ENCODE measurements at places on chromosomes 5 and 9.

DNA sequence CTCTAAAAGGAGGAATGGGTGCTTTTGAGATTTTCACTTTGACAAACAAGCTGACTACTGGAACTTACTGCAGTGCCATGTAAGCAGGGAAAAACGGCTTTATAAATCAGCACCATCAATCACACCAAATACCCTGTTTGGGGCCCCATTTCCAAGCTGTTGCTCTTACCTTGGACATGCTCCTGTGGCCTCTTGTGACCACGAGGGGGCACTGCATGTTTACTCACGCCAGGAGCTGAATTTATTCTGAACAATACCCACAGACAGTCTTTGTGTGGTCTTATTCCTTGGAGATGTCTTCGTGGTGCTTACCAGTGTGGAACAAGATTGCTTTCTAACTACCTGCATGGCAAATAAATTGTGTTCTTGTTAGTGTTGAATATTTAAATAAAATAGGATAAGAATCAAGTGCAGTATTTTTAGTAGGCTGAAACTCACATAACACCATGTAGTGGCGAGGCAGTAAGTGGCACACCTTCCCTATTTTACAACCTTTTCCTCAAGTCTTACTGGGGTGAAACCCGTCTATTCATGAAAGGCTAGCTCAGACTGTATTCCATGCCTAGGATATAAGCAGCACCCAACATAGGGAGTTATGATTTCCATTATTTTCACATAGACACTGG is 155.5 kb upstream of the NMUR2 start:
- DNase-seq, result peak; percentile 64

- DNase-seq, result no peak
These were observed 1.1 kb upstream of the GPSM1 start for GRCh38 chr9:136326061-136326760.

GRCh38 chr5:160477266-160477970 is 55.8 kb downstream of the PTTG1 start:
- DNase-seq, result no peak

GRCh38 chr5:117054141-117054540 is 479.5 kb upstream of the SEMA6A start:
- DNase-seq, result no peak

GRCh38 chr9:89502038-89502601 is 4.2 kb upstream of the SEMA4D start:
- DNase-seq, result no peak

DNA sequence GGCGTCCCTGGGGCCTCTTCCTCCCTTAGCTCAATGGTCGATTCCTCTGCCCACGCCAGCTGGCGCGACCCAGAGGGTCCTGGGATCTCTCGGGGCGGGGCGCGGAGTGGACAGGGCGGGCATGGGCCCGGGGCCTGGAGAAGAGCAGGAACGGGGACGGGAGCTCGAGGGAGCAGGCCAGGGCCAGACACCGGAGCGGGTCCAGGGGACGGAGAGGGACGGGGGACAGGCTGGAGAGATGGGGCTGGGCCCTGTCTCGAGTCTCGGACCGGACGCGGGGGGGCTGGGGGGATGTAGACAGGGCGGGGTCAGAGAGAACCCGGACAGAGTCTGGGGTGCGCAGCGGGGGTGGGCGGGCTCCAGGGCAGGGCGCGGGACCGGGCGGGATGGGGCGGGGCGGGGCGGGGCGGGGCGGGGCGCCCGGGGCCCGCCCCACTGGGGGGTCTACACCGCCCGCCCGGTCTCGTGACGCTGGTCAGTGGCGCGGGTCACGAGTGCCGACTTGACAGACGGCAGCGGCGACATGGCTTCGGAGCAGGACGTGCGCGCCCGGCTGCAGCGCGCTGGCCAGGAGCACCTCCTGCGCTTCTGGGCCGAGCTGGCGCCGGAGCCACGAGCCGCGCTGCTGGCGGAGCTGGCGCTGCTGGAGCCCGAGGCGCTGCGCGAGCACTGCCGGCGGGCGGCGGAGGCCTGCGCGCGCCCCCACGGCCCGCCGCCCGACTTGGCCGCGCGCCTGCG is at the start of gene UAP1L1:
Gene UAP1L1, plus strand, starts transcription at position 508 of the 738 bp plus-strand sequence. Its CDS starts 16 bp downstream, at position 524.
- DNase-seq, result no peak

- peak; percentile 72 for DNase-seq
These were observed 23.1 kb upstream of the CNOT6 start for GRCh38 chr5:180470966-180471582.

- peak; percentile 45 for DNase-seq
These were observed 96.5 kb upstream of the ERCC6L2 start for GRCh38 chr9:95778957-95779356.

- DNase-seq, result no peak
These were observed 40.6 kb downstream of the SH3PXD2B start for GRCh38 chr5:172413601-172414171.

DNA sequence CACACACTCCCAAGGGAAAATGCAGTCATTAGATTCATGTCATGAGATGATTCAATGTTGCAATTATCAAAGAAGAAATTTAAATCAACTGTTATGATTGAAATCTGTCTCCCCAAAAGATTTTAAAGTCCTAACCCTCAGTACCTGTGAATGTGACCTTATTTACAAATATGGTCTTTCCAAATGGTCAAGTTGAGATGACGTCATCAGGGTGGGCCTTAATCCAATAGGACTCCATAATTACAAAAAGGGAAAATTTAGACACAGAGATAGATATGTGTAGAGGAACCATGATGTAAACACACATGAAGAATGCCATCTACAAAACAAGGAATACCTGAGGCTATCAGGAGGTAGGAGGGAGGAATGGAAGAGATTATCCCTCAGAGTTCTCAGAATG is 221.1 kb downstream of the ISL1 start:
- DNase-seq, result no peak

All from RWPE1 (cell line).